DND-41 (cell line): ENCODE measurements at places on chromosomes 7 and 10.

- DNase-seq, result no peak
Observed at GRCh38 chr7:150947761-150948651, 30.1 kb downstream of the KCNH2 start.

GRCh38 chr10:60006062-60006461 is 99.7 kb upstream of the CCDC6 start:
- no peak for DNase-seq

GRCh38 chr7:641966-642365 is 84.5 kb upstream of the DNAAF5 start:
- DNase-seq, result no peak

DNA sequence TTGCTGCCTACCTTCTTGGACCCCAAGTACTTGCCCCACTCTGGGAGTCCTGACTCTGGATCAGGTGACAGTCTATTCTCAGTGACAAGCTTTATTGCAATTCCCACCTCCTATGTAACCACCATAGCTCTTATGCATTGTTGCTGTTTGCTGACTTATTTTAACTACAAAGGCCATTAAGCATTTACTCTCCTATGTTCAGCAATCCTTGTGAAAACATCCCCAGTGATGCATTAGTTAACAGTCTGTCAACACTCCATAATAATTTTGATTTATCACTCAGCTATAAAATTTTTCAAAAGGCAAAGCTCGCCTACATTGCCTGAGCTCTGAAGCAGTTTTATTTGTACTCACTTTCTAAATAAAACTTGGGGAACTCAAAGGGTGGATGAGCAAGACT is 871.8 kb upstream of the SORCS1 start:
- DNase-seq, result no peak

GRCh38 chr10:35372329-35372728 is 36.0 kb downstream of the CCNY start:
- DNase-seq, result no peak

GRCh38 chr7:139232904-139233303 is 1.9 kb downstream of the UBN2 start:
- DNase-seq, result no peak

GRCh38 chr7:120421151-120421651 is 148.2 kb downstream of the KCND2 start:
- DNase-seq, result no peak

- no peak for DNase-seq
Observed at GRCh38 chr7:81298951-81299666, 380.3 kb upstream of the SEMA3C start.

DNA sequence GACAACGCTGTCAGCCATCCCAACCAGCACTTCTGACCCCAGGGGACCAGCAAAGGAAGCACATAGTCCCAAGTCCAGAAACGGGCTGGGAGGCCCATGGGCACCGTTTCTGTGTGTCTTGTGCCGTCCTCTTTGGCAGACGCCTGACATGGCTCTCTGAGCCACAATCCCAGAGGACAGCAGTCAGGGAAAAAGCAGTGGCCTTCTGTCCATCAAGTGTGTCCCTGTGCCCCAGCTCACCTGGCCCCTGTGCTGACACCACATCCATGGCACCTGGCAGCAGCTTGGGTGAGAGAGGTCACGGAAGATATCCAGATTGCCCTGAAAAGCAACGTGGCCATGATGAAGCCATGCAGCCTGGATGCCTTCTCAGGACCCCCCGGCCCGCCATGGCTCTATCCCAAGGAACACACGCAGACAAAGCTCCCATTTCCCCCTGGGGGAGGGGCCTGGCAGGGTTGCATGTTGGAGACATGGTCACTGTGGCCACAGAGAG is 38.1 kb upstream of the ANTXRL start:
- DNase-seq, result no peak

DNA sequence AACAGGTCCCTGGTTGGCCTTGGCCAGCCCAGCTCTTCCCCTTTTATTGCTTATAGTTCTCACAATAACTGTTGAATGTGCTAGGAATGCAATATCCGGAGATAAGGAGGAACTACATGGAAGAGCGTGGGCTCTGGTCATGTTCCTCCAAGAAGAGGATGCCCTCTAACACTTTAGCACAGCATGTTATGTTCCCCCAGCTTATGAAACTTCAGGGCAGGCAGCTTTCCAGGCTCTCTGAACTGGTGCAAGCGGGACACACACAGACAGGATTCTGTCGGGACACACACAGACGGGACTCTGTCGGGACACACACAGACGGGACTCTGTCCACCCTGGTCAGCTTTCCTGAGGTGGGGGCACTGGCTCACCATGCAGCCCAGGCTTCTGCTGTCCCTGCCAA is 141.6 kb downstream of the PKD1L1 start:
- no peak for DNase-seq

DNA sequence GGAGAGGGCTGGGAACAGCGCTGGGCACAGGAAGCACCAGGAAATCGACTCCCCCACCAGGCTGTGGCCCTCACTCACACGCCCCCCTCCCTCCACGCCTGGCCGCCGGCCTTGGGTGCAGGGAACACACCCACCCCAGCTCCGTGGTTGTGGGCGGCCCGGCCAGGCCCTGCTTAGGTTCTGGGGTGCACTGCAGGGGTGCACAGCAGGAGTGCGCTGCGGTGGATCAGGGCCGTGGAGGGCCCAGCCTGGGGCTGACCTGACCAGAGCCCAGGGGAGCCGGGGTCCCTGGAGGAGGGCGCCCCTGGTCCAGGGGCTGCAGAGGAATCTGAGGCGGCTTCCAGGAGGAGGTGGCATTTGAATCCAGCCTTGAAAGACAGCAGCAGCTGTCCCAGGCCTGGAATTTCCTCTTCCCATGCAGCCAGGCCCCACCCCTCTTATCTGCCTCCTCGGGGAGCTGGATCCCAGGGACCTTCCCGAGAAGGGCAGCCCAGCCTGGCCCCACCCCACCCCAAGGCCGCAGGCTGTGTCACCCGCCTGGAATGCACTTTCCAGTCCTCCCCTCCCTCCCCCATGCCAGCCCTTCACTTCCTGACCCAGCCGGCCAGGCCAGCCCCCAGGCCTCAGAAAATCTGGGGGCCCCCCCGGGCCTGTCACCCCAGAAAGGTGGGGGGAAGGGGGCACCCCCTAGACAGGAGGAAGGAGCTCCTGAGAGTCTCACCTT is 18.4 kb upstream of the PDGFA start:
- DNase-seq, result no peak

DNA sequence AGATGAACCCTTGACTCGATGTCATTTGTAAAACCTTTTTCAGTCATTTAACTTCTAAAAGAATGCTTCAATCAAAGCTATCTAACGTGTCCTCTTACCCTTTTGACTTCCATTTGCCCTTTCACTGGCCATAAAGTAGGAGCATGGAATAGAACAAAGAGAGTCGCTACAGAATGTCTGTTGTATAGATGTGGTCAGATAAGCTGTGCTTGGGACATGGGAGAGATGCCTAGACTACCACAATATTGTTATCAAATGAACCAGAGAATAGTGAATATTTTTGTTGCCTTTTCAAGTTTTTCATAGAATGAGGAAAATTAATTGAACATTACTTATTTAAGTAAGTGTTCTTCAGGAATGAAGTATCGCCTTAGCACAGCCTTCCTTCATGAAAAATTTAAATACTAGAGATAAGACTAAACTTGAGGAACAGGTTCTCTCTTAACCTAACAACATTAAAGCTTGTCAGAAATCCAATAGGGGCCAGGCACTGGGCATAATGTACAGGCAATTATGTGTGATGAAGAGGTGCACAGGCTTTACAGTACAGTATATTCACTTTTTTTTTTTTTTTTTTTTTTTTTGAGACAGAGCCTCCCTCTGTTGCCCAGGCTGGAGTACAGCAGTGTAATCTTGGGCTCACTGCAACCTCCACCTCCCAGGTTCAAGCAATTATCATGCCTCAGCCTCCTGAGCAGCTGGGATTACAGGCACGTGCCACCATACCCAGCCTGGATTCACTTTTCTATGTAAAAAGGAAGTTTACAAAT is 7.5 kb upstream of the KMT2E start:
- no peak for DNase-seq

GRCh38 chr7:37817591-37817960 is 30.8 kb upstream of the NME8 start:
- no peak for DNase-seq

DNA sequence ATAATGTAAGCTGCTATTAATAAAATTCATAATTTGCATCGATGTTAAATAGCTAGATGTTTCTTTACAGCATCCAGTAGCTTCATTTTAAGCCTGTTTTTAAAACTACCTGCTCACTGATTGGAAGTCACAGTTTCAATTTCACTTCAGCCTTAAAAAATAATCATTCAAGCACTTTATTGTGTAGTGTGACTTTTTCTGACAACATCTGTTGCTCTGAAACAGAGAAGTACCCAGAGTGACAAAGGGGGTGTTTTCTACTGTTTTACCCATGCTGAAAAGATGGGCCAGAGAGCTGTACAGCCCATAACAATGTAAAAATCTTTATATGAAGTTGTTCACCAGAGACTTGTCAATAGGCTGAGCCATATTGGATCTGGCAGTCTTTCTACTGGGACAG is 437.2 kb downstream of the MDFIC start:
- no peak for DNase-seq

- no peak for DNase-seq
Observed at GRCh38 chr7:136964347-136964746, 95.9 kb downstream of the CHRM2 start.

DNA sequence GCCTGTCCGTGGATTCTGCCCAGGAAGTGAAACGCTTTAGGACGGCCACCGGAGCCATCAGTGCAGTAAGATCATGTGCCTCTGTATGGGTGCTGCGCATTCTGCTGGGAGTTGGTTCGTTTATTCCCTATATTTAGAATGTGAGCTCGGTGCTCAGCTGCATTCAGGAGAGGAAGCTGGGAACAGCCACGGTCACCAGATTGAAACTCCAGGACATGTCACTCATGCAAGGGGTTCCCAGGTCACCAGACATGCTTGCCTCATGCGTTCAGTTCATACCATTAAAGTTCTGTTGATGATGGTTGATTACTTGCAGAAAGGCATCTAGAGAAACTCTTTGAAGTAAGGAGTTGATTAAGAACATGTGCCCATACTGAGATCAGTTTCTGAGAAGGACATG is 78.1 kb downstream of the TRRAP start:
- no peak for DNase-seq

GRCh38 chr7:73999664-74000435 is 28.1 kb upstream of the ELN start:
- no peak for DNase-seq

DNA sequence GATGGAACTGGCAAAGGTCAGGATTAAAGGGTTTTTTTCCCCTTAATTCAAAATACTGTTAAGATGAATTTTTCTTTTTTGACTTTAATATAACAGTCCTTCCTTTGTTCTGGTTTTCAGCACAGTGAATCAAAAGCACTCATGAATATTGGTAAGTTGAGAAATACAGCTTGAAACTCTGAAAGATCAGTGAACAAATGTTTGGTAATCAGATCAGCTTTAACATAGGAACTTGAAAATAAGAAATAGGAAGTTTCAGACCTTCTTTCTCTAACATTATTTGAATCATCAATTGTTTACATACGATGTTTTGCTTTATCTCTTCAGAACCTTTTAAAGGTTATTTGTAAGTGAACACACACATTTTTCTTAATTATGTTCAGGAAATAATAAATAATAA is 90.5 kb downstream of the SGMS1 start:
- DNase-seq, result no peak

DNA sequence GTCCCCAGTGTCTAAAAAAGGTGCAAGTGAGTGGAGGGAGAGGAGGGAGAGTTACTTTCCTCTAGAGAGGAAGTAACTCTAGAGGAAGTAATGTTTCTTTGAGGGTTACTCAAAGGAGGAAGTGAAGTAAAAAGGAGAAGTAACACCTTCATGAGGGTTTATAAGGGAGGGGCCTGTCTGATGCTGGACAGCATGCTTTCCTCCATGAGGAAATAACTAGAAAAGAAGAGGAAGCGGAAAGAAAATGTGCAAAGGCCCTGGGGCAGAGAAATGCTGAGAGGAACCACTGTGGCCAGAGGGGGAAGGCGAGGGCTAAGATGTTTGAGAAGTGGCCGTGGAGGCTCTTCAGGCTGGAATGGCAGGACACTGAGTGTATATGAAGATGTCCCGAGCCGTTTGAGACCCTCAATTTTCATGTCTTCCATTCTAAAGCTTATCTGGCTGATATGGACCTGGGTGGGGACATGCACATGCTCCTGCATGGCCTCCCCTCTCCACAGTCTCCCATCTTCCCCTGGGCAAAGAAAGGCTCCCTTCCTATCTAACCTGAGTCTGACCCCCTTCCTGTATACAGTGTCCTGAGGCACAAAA is 3.4 kb upstream of the SLC18A2 start:
- DNase-seq, result no peak

GRCh38 chr7:2201128-2201527 is 31.6 kb downstream of the MAD1L1 start:
- DNase-seq, result no peak

DNA sequence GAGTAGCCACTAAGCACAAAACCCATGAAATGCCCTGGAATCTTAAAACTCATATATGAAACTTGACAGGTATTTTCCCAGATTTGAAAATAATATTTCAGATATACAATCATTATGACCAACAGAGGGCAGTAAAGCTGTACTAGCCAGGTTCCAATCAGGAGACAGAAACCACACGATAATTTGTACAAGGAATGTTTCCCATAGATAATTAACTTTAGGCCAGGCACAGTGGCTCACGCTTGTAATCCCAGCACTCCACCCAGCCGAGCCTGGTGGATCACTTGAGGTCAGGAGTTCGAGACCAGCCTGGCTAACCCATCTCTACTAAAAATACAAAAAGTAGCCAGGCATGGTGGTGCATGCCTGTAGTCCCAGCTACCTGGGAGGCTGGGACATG is 31.0 kb upstream of the NUB1 start:
- no peak for DNase-seq

DNA sequence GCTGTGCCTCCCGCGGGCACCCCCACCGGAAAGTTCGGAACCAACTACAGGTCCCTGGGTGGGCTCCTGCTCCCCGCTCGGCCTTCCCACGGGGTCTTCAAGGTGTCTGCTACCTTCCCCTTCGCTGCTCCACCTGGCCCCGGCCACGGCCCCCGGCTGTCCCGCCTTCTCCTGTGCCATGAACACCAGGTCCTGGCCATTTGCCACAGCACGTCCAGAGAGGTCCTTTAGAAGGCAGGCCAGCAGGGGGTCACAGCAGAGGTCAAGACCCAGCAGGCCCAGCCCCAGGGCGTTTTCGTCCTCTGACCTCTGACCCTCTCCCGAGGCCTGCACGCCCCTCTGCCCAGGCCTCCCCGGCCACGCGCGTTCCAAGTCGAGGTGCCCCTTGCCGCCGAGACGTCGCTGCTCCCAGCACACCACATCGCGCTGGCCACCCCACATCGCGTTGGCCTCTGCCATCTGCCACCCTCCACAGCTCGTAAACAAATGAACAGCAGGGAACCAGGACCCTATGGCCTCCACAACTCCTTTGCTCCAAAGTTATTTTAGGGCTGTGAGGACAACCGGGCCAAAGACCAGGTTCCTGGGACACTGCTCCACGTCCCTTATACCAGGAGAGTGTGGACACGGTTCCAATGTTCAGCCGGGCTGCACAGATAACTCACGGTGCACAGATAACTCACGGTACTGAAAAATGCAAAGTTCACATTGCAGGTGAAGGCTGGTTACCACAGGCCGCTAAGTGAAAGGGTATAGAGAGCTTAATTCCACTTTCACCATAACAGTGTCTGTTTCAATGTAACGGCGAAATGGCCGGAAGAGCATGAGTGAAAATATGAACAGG is 74.3 kb downstream of the CFAP46 start:
- DNase-seq, result no peak
